Stimulated activated CD8-positive, alpha-beta memory T cell treated with anti-CD3 and anti-CD28 coated beads, Interleukin-7, amount 100 ng/mL, for 48 hours (primary cell): ENCODE measurements at places on chromosomes 2 and 18.

- DNase-seq = no peak
Observed at GRCh38 chr18:9845256-9845655, 40.5 kb upstream of the TXNDC2 start.

- no peak for DNase-seq
Observed at GRCh38 chr2:230795856-230796255, 68.9 kb upstream of the ITM2C start.

DNA sequence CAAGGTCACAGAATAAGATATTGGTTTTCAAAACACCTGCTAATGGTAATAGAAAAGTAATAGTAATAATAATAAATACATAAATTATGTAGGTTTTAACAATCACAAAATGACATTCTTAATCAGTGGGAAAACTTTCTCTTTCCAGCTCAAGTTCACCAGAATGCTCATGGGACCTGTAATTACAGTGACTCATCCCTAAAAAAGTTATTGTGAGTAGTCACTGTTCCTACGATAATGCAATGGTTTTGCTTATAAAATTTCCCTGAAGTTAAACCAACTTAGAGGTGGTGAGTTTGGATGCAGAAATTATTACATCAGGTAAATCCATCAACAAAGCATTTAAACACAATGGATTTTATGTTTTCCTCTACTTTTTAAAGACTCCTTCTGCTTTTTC, 502.3 kb downstream of the PID1 start:
- no peak for DNase-seq

- no peak for DNase-seq
Observed at GRCh38 chr2:133900909-133901308, 332.6 kb upstream of the NCKAP5 start.
